Eye (tissue), 1 donor: ENCODE measurements at places on chromosomes 1 and 21.

DNA sequence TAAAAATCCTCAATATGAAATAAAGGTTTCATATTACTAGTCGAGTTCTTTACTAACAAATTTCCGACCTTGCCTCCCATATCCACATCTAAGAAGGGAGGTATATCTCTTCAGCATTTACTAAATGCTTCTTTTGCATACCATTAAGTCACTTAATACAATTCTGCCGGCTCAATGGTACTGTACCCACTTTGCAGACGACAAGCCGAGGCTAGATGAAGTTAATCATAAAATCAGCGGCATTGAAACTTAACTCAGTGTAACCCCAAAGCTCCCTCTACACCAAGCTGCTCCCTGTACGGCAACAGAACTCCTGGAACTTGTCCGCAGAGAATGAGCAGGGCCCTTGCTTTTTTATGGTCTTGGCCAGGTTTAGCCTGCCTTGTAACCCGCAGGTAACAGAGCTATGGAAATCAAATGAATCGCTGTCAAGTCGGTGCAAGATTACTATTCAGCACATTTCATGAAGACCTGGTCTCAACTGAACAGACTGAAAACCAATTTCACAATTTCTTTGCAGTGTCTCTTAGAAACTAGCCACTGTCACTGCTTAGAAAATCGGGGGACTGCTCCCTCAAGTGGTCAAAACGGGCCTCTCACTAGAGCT lies 738 bp downstream of the INTS7 start:
- DNase-seq: no peak

GRCh38 chr1:27555700-27556424 lies 48.1 kb downstream of the AHDC1 start:
- DNase-seq: peak; percentile 72

- DNase-seq: peak; percentile 45
Measured at GRCh38 chr1:236688705-236689104, 2.4 kb downstream of the ACTN2 start.

GRCh38 chr1:246798606-246799496 lies 74.6 kb downstream of the SCCPDH start:
- DNase-seq: no peak

DNA sequence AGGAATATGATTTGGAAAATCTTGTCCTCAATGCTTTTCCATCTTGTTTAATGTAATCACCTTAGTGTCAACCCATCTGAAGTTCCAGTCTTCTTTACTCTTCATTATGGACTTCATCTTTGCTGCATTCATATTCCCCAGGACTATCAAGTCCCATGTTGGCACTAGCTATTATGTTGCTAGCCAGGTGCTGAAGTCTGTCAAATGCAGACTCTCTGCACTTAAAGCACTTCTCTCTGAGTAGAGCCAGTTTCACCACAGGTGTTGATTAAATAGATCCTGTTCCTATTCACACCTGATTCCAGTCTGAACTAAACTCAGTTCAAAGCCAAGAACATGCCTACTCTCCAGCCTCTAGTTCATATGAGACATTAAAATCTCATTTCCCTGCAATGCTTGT lies 75.0 kb upstream of the PKN2 start:
- no peak for DNase-seq

DNA sequence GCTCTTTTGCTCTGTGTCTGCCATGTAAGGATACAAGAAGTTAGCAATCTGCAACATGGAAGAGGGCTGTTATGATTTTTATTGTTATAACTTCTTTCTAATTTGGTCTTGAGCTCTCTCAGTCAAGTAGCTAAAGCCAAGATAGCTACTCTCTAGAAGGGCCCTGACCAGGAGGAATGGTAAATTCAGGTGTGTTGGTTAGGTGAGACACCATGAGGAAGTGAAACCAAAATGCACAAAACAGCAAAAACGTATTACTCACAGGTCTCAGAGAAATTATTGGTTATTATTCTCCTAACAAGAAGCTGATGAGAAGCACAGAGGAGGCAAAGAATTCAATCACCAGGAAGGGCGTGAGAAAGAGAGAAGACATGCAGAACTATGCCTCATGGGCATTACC lies 51.8 kb upstream of the INSL5 start:
- no peak for DNase-seq

DNA sequence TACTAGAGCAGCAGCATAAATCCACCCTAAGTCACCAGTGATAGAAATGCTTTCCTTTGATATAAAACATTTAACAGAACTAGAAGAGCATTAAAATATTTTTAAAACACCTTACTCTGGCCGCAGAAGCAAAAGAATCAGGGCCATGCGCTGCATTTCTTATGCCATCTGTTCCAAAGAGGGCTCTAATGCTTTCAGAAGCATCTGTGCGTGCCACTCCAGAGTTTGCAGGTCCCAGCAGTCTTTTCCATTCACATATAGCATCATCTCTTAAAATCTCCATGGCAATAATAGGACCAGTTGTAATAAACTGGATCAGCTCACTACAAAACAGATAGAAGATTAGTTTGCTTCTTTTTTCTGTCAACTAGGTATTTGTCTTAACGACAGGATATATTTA lies 69.2 kb downstream of the NME7 start:
- DNase-seq: peak; percentile 23

- DNase-seq: no peak
Measured at GRCh38 chr1:54012863-54013262, 5.1 kb downstream of the LDLRAD1 start.

GRCh38 chr1:64136296-64136695 lies 67.1 kb upstream of the UBE2U start:
- DNase-seq: no peak

DNA sequence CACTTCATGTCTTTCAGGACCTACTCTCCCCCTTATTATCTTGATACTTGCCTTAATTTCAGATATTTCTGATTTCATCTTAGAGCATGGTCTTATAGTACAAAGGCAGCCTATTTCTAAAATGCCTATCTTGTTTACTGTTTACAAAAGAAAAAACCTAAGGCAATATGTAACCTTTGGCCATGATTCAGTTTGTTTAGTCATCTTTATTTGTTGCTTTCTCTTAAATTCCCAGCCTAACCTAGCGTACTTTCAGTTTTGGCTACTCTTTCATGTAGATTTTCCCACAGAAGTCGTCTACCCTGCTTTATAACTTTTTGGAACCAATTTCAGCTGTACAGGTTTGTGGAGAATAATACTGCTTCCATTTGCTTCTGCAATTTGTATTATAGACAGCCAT lies 81.8 kb downstream of the KIF1B start:
- no peak for DNase-seq

DNA sequence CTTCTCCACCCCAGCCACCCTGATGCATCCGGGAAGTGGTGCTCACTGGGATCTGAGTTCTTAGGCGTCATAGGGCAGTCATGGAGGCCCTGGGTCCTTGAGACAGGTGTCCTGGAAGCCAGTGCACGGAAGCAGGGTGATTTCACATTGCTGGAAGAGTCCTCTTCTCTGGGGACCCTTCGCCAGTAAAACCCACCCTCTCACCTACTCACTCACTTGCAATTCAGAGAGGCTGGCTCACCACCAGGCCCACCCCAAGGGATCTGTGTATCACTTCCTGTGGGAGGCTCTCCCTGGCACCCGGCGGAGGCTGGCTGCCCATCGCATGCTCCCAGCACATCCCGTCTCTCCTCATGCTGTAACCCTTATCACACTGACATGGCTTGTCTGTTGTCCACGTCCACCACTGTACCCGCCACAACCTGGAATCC lies 40.2 kb upstream of the EPS8L3 start:
- no peak for DNase-seq

DNA sequence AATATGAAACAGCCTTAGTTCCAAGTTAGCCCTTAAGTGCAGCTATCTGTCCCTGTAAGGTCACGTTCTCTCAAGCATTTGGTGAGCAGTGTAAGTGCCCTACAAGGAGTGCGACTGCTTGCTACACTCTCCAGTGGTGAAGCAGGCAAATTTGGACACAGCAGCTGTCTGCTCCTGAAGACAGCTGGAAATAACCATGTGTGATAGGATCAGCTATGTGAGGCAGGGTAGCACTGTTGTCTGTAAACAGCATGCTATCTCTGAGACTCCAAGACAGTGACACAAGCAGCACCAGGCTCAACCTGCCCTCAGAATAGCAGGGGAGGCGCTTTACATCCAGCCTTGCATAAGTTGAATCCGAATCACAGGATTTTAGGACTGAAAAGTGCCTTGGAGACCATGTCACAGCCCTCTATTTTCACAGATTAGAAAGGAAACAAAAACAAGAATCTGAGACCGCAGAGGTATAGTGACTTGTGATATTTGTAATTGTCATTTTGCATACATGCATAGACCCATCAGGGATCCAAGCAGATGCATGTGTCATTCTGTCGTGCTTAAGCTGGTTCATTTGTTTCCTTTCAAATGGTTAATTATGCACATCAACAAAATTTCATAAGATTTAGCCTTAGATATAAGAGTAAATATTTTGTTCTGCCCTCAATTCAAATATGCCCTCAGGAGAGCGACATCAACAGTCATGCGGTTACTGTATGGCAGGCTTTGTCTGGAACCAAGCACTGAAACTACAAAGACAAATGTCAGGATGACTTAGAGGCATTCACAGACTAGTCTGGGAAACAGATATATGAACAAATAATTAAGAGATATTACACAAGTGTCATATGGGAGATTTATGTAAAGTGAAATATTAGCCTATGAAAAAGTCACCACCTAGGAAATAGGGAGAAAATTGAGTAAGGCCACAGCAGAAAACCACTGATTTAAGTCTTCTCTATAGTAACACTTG lies 134.9 kb upstream of the NRIP1 start:
- DNase-seq: peak; percentile 60

DNA sequence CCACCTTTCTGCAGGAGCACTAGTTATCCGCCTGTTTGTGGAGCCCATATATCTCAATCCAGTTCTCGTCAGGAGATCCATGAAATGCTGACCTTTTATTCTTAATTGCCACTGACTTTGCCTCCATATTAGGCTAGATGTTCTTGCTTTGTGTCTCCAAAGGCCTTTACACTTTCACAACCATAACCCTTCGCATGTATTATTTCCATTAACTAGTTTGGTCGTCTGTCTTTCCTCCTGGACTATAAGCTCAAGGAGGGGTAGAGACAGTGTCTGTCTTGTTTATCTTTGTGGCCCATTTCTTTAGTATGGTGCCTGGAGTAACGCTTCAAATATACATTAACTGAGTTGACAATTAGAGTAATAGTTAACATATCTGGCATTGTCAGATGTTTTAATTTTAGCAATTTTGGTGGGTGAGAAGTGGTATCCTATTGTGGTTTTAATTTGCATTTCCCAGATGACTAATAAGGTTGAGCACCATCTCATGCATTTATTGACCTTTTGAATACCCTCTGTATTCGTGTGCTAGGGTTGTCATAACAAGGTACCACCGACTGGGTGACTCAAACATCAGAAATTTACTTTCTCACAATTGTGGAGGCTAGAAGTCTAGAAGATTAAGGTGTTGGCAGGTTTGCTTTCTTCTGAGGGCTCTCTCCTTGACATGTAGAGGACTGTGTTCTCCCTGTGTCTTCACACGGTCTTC lies 21.7 kb upstream of the IL12RB2 start:
- no peak for DNase-seq

DNA sequence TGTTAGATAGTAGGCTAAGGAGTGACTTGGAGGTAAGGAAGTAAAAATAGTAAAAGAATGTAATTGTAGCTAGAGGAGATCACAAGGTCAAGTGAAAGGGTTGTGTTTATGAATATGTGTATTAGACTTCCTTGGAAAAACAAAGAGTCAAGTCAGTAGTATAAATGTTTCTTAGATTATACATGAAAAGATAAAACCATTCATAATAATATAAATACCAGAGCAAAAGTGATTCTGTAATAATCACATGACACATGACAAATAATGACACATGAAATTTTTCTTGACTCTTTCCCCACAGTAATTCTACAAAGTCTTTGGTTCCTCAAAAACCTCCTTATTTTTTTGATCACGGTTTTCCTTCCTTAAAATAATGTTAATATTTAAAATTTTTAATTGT lies 56.4 kb downstream of the IVNS1ABP start:
- no peak for DNase-seq

DNA sequence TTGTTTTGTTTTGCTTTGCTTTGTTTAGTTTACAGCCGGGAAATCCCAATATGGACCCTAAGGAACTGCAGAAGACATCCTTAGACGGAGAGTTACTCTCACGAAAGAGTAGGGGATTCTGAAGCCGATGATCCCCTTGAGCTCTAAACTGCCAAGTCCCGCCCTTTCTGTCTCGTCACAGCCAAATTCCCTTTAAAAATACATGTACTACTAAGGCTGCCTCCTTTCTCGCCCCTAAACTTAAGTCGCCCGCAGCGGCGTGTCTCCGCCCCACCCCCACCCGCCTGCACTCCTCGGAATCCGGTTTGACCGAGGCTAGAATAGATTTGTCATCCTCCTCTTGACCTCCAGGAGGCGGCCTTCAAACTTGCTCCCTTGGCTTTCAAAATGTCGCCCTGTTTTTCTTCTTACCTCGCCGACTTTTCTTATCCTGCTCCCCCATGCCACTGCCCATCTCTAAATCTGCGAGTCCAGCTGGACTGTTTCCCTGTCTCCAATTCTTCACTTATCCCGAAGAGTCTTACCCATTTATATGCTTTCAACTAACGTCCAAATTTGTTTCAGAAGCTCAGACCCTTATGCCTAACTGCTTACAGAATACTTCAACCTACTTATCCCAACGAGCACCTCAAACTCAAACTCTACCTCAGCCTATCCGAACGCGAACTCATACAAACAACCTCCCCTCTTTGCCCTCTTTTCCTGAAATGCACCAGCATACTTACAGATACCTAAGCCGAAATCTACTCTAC lies 10.9 kb upstream of the BOLA1 start:
- peak; percentile 96 for DNase-seq

GRCh38 chr1:48470481-48470855 lies 1.5 kb downstream of the SPATA6 start:
- DNase-seq: peak; percentile 58

- no peak for DNase-seq
Measured at GRCh38 chr1:205505791-205506190, 1.3 kb downstream of the CDK18 start.

- no peak for DNase-seq
Measured at GRCh38 chr1:38568061-38568857, 291.3 kb downstream of the RRAGC start.

DNA sequence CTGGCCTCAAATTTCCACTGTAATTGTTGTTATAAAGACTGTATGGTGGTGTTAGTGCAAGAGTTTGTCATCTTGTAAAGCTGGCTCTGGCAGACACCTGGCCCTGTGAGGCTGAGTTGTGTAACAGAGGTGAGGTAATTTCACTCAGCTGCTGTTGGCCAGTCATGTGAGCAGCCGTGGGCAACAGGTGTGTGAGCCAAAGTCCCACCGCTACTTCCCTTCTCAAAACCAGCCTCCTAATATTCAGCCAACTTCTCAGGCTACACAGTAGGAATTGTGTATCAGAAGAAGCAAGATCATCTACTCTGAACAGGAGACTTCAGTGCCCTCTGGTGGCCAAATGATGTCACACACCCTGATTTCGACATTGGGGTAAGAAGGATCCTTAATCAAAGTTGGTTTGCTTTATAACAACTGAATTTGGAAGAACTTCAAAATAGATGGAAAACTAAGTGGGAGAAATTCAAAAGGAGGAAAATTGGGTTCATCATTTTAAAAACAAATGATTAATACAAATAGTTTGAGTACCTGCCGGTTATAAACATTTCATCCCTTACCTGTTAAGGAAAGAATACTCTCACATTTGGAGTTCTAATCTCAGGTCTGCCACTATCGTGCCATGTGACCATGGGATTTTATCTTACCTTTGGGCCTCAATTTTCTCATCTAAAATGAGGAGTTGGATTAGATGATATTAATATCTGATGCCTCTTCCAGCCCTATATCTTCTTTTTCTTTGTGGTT lies 2.6 kb upstream of the CREG1 start:
- peak; percentile 89 for DNase-seq

GRCh38 chr1:155134880-155135414 lies 705 bp upstream of the SLC50A1 start:
- DNase-seq: peak; percentile 80

- DNase-seq: no peak
Measured at GRCh38 chr21:18340387-18340942, 63.1 kb downstream of the TMPRSS15 start.
